ENCODE measurements at places on chromosomes 5 and 9.

- DNase-seq = no peak
Measured at GRCh38 chr5:177355868-177356168, 1.9 kb upstream of the RGS14 start.

- no peak for DNase-seq
Measured at GRCh38 chr5:90084342-90084741, 325.2 kb downstream of the CETN3 start.

GRCh38 chr5:76662521-76662920 lies 39.3 kb upstream of the F2RL2 start:
- DNase-seq = no peak

DNA sequence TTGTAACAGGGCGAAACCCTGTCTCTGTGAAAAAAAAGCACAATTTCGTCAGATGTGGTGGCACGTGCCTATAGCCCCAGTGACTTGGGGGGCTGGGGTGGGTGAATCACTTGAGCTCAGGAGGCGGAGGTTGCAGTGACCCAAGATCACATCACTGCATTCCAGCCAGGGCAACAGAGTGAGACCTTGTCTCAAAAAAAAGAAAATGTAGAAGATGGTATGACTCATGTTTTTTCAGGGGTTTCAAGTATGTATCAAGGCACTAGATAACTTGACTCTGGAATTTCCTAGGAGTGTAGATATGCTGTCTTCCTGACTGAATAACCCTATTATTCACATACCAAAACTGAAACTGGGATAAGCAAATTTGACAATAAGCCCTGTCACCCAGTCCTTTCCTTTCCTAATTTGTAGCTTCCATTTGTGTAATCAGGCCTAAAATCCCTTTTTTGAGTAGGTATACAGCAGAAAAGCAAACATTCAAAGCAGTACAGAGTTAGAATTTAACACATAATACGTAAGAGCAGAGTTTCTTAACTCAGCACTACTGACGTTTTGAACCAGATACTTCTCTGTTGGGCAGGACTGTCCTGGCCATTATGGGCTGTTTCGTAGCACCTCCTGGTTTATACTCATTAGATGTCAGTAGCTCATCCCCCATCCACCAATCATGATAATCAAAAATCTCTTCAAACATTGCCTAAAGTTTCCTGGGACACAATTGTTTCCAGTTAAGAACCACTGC lies 17.3 kb upstream of the ANKRD18B start:
- DNase-seq = no peak

- DNase-seq = no peak
Measured at GRCh38 chr9:126546036-126546435, 67.7 kb upstream of the LMX1B start.

GRCh38 chr9:19130436-19130835 lies 3.1 kb upstream of the PLIN2 start:
- DNase-seq = no peak

DNA sequence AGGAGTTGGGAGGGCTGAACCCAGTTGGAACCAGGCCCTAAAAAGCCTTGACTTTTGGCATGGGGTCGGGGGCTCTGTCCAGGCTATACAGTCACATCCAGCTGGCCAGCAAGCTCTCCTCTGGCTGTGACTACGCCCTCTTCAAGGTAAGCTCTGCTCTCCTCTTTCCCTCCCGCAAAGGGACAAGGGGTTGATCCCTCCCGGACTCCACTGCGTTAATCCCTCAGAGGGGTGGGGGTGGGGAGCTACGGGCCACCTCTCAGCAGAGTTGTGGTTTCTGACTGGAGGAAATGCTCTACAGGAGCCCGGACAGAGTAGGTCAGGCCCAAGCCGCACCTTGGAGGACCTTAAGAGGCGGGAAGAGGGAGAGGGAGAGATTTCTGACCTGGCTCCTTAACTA lies 3.0 kb upstream of the TSPAN17 start:
- DNase-seq = no peak

GRCh38 chr9:136339173-136339957 lies 12.0 kb downstream of the GPSM1 start:
- DNase-seq = no peak

DNA sequence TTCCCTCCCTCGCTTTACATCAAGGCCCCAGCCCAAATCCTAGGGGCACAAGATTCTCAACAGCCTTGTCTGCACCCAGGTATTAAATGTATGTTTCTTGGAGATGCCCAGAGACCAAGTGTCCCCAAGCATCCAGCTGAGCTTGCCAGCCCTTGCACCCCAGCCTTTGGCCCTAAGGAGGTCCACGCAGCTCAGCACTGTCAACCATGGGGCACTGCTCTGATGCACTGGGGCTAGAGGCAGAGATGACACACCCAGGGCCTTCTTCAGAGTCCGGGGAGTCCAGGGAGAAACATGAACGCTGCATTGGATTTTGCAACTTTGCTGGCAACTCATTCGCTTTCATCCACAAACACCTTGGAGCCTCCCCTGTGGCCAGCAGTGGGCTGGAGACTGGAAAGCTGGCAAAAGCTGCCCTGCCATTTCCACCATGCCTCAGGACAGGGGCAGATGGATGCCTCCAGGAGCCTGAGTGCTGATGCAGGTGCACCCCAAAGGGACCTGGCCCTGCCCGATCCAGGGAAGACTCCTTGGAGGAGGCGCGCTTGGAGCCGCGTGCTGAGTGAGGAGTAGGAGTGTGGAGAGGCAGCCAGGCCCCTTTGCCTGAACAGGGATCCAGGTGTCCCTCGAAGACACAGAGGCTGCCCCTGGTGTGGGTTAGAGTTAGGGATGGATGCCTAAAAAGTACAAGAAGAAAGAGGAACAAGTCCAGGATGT lies 19.3 kb downstream of the PAEP start:
- no peak for DNase-seq

GRCh38 chr5:154944716-154945115 lies 3.8 kb downstream of the MRPL22 start:
- DNase-seq = no peak

- DNase-seq = no peak
Measured at GRCh38 chr9:13557746-13558145, 278.3 kb upstream of the MPDZ start.

DNA sequence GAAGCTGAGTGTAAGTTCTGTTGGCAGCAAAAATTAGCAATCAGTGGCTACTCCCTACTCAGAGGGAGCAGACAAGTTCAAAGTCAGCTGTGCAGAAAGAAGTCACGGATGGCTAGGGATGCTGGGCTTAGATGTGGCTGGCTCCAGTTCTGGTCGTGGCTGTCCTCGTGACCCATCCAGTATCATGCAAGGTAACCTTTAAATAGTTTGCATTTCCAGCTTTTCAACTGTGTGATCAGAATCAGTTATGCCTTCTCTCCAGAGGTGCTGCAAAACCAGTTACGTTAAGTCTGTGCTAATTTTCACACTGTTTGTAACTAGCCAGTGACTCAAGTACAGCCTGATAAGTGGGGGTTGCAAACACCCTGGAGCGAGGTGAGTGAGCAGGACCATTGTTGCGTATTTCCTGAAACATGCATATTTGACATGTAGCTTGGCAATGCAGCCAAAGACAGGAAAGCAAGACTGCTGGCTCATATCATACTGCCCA lies 302.4 kb downstream of the ATPSCKMT start:
- DNase-seq = no peak

- DNase-seq = no peak
Measured at GRCh38 chr9:35490910-35491465, 1.1 kb downstream of the RUSC2 start.

GRCh38 chr5:34857161-34857560 lies 18.2 kb downstream of the TTC23L start:
- no peak for DNase-seq

DNA sequence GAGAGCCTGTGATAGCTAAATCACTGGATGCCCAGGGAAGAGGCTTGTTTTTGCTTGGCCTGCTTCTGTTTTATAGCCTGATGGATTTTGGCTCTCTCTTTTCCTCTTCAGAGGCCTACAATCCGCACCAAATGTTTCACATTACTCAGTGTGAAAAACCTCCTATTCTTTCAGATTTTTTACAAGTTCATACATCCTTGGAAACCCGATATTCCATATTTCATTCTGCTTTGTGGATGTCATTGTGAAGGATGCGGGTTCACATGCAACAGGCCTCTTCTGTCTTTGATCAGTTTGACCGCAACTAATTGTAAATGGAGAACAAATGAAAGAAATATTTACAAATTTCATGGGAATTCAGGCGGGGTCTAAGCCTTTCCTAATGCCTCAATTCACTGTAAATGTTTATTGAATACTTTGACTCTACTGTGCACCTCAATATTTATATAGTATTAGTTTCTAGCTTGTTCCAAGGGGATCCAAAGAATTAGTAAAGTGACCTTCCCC lies 269.9 kb downstream of the DMRT2 start:
- no peak for DNase-seq

DNA sequence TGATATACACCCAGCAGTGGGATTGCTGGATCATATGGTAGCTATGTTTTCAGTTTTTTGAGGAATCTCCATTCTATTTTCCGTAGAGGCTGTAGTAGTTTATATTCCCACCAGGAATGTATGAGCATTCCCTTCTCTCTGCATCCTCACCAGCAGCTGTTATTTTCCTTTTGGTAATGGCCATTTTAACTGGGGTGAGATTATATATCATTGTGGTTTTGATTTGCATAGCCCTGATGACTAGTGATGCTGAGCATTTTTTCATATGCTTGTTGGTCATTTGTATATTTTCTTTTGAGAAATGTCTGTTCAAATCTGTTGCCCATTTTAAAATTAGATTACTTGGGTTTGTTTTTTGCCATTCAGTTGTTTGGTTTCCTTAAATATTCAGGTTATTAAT lies 11.2 kb upstream of the PPIC start:
- DNase-seq = no peak

DNA sequence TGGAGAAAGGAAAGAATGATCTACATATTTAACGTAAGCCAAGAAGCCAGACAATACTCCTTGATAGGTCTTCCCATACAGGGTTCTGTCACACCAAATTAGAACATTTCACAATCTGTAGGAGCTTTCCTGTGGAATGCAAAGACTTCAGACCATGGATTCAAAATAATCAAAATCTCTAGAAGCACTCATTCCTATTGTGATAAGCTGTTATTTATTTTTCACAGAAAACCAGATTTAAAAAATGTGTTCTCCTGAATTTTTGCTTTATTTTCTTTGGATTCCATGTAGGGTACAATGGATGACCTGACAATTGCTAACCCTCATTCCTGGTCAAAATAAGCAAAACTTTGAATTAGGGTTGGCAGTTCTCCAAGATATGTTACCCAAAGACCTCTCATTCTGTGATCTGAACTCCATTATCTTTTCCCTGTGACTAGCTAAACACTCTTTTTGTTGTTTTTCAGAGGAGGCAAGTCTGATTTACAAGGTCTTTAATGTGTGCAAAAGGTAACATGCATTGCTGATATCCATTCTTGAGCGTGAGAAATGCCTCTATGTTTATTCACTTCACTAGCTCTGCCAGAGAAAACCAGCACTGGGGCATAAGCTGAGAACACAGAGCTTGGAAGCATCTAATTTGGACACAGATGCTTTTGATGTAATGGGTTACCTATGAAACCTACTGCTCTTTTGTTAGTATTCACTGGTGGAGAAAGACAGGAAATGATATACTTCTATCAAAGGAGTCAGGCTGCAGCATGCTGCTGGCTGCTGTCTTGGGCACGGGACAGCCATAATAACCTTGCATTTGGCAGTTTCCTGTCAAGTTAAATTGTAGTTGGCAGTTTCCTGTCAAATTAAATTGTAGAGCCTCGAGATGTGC lies 31.4 kb downstream of the ACTBL2 start:
- DNase-seq = no peak

GRCh38 chr5:172389578-172390112 lies 64.7 kb downstream of the SH3PXD2B start:
- no peak for DNase-seq

- no peak for DNase-seq
Measured at GRCh38 chr5:53303105-53303504, 177.3 kb upstream of the FST start.

- DNase-seq = no peak
Measured at GRCh38 chr5:38284384-38284783, 26.0 kb downstream of the EGFLAM start.

DNA sequence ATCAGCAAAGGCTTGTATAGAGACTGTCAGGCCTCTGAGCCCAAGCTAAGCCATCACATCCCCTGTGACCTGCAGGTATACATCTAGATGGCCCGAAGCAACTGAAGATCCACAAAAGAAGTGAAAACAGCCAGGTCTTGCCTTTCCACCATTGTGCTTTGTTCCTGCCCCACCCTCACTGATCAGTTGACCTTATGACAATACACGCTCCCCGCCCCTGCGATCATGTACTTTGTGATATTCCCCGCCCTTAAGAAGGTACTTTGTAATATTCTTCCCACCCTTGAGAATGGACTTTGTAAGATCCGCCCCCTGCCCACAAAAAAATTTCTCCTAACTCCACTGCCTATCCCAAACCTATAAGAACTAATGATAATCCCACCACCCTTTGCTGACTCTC lies 18.6 kb upstream of the NPM1 start:
- no peak for DNase-seq

DNA sequence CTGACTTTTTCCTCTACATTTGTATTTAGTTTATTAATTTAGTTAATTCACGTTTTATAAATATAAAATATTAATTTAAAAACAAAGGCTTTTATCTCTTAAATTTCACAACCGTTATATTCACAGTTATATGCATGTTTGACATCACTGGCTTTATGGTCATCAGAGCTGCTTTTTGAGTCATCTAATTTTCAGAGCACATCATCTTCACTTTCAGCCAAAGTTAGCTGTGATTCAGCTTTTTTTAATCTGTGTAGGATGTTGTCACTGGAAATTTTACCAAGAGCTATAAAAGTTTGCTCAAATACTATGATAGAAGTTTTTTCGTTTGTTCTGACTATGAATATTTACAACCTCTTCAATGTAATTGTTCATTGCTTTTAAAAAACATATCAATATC lies 12.4 kb downstream of the CDC37L1 start:
- no peak for DNase-seq

DNA sequence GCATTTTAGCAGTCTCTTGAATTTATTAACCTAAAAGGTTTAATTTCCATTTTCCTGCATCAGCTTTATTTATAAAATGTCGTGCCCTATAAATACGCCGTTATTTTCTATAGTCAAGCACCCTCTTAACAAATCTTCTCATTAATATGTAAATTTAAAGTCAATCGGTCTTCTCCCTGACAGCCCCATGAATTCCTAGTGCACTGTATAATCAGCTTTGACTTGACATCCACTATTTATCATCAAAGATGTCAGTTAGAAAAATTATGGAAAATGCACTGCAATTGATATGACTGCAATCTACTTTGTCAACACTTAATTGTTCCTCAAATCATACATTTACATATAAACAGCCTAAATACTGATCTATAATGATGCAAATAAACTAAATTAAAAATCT lies 83.4 kb downstream of the AP3B1 start:
- DNase-seq = no peak

GRCh38 chr9:136587145-136587943 lies 41.5 kb upstream of the NOTCH1 start:
- DNase-seq = no peak

GRCh38 chr5:32312197-32312594 lies 543 bp downstream of the MTMR12 start:
- DNase-seq = no peak

DNA sequence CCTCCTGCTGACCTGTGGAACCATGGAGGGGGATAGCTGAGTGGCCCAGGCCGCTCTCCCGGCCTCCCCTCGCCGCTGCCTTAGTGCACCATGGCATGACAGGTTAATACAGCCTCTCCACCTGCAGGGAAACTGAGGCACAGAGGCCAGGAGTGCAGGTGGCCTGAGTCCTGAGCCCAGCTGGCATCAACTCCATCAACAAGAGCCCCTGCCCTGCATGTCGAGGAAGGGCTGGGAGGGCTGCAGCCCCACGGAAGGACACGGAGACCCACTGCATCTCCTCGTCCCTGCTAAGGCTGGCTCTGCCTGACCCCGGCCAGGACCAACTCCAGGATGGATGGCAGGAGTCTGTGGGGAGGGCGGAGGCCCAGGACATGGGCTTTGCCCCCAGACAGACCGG lies 27.2 kb downstream of the CCDC187 start:
- no peak for DNase-seq

All from activated CD8-positive, alpha-beta memory T cell treated with anti-CD3 and anti-CD28 coated beads for 48 hours (primary cell).